ENCODE measurements at places on chromosomes 7 and 10. TPM values are rescaled to one million over a fixed set of nuclear protein-coding genes. Genes with fewer than 3 reads are reported as not detected.
A peak's percentile ranks its signal among the peaks of the same experiment; 100 is the strongest.

CPEB3 gene
- 3.4 TPM for total RNA-seq

AOAH gene
- 0.10 TPM for total RNA-seq

- peak; percentile 69 for DNase-seq
These were observed 132.3 kb upstream of the POT1 start for GRCh38 chr7:125061776-125062397.

GRCh38 chr7:101632641-101633040 is 3.5 kb upstream of the MYL10 start:
- no peak for DNase-seq

DNA sequence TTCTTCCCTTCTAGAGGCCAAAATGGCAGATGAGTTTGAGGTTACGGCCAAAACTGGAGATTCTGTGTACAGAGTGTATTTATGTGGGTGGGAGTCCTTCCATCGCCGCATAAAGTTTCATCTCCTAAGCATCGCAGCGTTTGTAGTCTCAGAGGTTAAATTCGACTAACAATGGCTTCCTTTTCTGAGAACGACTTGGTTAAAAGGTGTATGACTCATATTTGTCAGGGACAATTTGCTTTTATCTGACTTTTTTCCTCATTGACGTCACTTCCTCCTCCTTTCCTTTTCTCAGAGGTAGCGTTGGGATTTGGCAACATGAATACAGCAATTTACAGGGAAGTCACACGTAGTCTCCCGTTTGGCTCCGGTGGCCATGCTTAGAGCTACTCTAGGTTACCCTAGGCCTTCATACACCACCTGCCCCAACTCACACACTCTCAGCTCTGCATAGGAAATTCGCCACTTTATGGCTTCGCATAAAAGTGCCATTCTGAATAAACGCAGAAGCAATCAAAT is 37.6 kb upstream of the TCF7L2 start:
- no peak for DNase-seq

DNA sequence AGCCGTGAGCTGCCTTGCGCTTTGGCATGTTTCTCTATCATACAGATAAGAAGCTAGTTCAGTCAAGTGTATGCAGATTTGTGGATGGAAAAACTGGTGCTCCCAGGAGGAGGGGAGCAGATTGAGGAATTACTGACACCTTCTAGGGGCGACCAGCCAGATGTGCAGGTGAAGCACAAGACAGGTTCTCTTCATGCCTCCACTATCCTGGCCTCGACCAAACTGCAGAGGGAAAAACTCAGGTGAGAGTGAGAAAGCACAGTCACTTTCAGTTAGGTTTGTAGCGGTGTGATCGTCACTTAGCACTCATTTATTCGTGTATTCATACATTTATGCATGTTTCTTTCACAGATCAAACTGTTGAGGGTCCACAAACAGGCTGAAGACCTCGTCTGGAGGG is 600 bp upstream of the DBNL start:
- DNase-seq, result no peak

DNA sequence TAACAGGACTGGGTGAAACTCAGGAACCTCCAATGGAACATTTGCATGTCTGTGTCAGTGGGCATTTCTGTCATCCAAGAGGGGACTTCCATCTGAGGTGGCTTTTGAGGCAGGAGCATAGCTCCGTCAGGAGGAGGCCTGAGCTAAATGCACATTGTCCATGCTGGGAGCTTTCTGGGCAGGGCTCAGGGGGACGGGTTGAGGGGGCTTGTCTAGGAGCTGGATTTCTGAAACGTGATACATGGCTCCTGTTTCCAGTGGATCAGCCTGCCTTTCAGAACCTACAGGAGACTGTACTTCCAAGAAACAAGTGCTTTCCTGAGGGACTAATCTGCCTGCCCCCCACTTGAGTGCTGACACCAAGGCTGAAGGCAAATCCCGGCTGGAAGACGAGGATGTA is 40.5 kb upstream of the GDF10 start:
- no peak for DNase-seq

GRCh38 chr10:108465871-108466641 is 1301.5 kb upstream of the SORCS1 start:
- no peak for DNase-seq

DNA sequence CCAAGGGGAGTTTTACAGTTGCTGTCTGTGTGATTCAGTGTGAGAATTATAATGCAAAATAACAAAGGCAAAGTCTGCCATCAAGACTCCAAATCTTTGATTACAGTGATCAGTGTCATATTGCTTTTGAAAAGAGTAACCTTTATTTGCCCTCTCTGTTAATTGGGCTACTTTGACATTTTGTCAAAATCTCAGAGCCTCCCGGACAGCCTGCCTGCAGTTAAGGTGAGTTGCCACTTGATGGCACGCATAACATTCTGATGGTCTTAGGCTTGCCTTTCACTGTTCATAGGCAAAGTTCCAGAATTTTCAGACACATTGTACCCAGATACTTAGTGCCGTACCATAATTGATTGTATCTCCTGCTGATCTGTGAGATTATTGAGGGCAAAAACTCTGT is 253.5 kb downstream of the ABCA13 start:
- peak; percentile 14 for DNase-seq

GRCh38 chr7:39085590-39086049 is 107.9 kb downstream of the POU6F2 start:
- peak; percentile 6 for DNase-seq

- no peak for DNase-seq
These were observed 253.5 kb upstream of the PRKCQ start for GRCh38 chr10:6833458-6834011.

DNA sequence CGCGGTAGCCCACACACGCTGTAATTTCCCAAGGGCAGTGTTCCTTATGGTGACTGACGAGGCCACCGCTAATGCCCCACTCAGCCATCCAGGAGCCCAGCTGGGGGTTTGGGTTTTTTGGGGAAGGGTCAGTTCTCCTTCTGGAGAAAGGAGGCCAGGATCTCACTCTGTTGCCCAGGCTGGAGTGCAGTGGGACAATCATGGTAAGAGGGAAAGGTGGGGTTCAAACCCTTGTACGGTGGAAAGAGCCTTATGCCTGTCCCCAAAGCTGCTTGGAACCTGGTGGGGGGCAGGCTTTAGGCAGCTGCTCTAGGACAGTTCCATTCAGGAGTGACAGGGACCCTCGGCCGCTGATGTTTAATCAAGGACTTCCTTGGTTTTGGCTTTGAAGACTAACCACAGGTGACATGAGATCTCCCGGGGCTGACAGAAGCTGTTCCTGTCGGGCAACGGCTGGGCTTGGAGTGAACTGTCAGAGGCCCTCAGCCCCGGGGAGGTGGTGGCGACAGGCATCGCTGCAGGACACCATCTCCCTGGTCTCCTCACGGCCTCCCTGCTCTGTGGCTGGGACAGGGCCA is 84.5 kb downstream of the CARD11 start:
- no peak for DNase-seq

DNA sequence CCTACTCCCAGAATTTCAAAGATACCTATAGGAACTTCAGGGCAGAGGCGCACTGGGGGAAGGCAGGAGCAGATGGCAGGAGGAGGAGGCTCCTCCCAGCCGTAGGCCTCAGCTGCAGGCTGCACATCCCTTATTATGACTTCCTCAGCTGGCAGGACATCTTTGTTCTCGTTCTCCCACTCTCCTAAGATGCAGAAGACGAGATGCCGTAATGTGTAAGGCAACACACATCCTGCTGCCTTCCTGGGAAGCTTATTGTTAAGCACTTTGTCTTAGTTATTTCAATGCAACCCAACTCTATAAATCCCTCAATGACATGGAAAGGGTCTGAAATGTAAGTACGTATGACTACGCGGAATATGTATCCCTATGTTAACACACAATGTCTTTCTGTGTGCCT is 599.8 kb upstream of the MGMT start:
- DNase-seq, result no peak

Data from NCI-H460 (cell line).